ENCODE measurements at places on chromosomes 3 and 15. TPM values are rescaled to one million over a fixed set of nuclear protein-coding genes. Genes with fewer than 3 reads are reported as not detected.

Gene NR1I2
- total RNA-seq, result 0.14 TPM

GRCh38 chr15:58669108-58669507 is 80.4 kb downstream of the ADAM10 start:
- DNase-seq, result no peak

DNA sequence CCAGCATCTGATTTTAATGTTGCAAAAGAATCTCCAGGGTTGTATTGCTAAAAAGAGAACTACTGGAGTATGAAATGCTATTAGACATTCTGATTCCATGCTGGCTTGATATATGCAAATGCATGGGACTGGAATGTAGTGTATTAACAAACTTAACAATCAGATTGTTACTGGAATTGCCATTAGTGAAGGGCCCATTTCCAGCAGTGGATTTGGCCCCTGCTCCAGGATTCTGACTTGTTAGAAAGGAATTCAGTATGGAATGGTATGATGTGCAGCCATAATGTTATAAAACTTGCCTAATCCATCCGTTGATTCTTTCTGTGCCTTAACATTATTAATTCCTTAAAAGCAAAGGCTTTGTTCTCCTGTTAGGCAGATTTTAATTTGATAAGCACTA is 7.9 kb downstream of the ARRDC4 start:
- DNase-seq, result no peak

GRCh38 chr15:35427091-35427490 is 118.9 kb downstream of the DPH6 start:
- DNase-seq, result peak; percentile 44

Gene P2RY14
- total RNA-seq, result not detected

DNA sequence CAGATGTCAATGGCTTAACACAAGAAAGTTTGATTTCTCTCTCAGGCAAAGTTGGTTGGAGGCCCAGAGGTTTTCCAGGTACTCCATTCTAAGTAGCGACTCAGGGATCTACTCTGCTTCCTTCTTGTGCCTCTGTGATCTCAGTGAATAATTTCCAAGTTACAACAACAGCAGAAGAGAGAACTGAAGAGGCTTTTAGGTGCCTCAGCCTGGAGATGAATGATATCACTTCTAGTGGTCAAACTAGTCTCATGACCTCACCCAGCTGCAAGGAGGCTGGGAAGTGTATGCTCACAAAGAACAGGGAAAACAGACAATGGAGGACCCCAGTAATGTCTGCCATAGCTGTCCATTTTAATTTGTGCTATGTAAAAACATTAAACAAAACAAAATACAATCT is 4.6 kb upstream of the PRICKLE2 start:
- DNase-seq, result peak; percentile 71

Gene CYP11A1
- total RNA-seq, result 2.0 TPM

Gene DUT
- total RNA-seq, result 75.4 TPM

Gene MEX3B
- 15.6 TPM for total RNA-seq

- DNase-seq, result no peak
Measured at GRCh38 chr3:121793078-121793477, 41.8 kb downstream of the IQCB1 start.

DNA sequence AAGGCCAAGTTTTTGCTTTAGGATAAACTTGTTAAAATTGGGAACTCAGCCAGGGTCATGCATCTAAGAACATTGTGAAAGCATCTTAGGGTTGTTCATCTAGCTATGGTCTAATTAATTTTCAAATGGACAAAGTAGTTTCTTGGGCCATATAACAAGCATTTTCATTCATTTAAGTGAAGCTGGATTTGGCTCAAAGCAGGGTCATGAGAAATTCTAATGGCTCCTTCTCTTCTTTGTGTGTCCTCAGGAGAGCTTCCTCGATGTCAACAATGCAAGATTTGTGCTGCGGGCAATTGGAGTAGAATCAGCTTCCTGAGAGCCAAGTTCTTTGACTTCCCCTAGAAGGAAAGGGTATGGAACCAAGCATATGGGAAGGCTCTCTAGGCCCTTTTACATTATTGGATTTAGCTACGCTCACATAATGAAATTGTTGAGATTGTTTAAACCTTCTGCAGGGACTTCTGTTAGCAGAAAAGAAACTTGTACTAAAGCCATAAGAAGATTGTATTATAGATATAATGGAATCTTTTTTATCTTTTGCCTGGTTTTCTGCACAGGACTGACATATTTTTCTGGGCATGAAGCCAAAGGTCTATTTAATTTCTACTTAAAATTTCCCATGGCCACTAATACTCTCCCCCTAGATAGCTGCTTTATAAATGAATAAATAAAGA is 1.8 kb upstream of the SAMMSON start:
- DNase-seq, result no peak

DNA sequence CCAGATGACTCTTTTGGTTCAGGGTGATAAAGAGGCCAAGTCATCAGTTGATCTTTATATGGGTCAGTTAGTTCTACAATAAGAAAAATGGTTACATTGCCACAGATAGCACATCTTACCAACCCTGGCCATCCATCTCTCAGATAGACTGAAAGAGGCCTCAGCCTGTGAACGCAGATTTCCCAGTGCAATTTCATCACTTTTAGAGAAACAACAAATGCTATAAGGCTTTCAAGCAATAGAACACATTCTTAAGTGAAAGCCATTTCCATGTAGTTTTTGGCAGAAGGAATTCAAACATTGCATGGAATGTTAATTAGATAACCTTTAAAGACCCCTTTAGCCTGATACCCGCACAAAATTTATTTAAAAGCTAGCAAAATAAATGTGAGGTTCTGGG is 200.6 kb upstream of the ZBTB20 start:
- no peak for DNase-seq

DNA sequence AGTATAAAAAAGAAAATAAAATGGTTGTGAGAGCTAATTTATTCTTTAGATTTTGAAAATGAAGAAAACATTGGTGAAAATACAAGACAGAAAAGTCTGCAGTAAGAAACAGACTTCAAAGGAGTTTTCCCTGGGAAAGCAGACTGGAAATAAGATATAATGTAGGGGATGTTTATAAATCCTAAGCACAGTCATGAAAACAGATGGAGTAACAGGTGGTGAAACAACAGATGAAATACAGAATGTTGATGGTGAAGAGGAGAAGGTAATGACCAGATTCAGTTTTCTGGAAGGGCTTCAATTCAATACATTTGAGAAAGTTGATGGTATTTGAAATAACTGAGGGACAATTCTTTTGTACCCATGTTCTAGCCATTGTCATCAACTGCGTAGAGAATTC is 353.9 kb downstream of the CHL1 start:
- no peak for DNase-seq

Gene KNL1
- total RNA-seq, result 3.8 TPM

Gene IQCF5
- not detected for total RNA-seq

DNA sequence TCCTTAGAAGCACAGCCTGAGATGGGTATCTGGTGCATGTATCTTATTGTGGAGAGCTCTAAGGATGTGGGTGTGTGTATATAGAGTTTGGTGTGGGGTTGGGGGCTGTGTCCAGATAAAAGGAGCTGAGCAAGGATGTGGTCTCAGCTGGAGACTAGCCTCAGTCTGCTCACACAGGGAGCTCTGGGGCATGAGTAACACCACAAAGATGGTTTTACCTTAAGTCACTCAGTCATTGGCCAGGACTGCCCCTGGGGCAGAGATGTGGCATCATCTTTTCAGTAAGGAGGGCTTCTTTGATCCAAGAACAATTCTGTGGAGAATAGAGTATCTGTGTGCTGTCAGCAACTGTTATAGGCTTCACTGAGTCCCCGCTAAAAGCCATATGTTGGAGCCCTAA is 163.4 kb upstream of the NUDT16 start:
- peak; percentile 28 for DNase-seq

GRCh38 chr3:78809966-78810365 is 957.8 kb downstream of the ROBO1 start:
- no peak for DNase-seq

DNA sequence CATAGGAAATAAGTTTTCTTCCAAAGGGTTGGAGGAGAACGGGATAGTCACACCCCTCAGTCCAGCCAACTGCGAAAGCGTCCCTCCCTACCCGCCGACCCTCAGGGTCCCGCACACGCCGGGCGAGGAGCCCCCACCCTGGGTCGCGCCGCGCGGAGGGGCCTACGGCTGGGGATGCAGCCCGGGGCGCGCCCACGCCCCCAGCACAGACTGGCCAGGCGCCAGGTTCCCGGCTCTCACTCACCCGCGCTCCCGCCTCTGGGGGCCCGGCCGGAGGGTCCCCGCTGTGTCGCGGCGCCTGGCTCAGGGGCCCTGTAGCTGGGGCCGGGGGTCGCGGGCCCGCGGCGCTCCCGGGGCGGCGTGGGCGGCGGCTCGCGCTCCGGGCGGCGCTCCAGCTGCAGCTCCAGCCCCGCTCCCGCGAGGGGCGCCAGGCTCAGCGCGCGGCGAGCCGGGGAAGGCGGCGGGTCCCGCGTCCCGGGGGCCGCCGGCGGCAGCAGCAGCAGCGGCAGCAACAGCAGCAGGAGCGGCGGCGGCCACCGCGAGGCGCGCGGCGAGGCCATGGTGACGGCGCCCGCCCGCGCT is 375 bp downstream of the HEG1 start:
- no peak for DNase-seq

GRCh38 chr3:129625072-129625874 is 18.8 kb upstream of the PLXND1 start:
- no peak for DNase-seq

DNA sequence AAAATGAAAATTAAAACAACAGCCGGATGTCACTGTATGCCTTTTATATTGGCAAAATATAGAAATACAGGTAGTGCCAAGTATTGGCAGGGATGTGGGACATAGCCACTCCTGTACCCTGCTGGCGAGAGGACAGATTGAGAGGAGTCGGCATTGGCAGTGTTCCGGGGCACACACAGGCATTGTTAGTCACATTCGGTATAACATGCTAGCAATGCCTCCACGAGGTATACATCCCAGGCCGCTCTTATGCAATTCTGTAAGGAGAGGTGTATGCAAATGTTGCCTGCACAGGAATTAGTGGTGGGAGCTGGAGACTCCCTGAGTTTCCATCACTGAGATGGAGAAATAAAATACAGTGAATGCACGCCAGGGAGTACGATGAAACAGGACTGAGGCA is 99.4 kb upstream of the DLG1 start:
- DNase-seq, result no peak

GRCh38 chr3:194333212-194333980 is 17.7 kb downstream of the CPN2 start:
- no peak for DNase-seq

Data from kidney epithelial cell (primary cell).